Heart left ventricle (tissue), 16 donors: ENCODE measurements at places on chromosomes 1 and 21. TPM values are rescaled to one million over a fixed set of nuclear protein-coding genes. Genes with fewer than 3 reads are reported as not detected.
A peak's percentile ranks its signal among the peaks of the same experiment; 100 is the strongest.

The MTMR11 gene
- total RNA-seq, result 1.9 TPM

DNA sequence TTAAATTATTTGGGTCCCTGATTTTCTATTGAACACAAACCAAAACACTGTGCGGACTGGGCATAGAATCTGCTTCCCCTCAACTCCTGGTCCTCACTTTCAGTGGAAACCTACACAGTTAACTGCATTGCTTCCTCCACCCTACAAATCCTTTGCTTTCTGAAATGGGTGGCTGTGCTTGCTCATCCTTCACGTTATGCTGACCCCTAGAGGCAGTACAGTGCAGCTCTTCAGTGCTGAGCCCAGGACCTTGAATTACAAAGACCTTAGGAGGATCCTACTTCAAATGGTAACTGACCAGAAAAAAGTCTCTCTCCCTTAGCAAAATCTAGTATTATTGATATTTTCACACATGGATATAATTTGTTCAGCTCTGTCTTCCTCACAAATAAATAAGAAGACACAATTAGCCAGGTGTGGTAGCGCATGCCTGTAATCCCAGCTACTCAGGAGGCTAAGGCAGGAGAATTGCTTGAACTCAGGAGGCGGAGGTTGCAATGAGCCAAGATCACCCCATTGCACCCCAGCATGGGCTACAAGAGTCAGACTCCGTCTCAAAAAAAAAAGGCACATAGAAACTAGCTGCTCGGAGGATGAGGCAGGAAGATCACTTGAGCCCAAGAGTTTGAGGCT, 63.4 kb upstream of the L1TD1 start:
- DNase-seq, result peak; percentile 25

- DNase-seq, result no peak
These were observed 436.5 kb upstream of the DAB1 start for GRCh38 chr1:57860325-57860724.

The IL20 gene
- total RNA-seq, result not detected

DNA sequence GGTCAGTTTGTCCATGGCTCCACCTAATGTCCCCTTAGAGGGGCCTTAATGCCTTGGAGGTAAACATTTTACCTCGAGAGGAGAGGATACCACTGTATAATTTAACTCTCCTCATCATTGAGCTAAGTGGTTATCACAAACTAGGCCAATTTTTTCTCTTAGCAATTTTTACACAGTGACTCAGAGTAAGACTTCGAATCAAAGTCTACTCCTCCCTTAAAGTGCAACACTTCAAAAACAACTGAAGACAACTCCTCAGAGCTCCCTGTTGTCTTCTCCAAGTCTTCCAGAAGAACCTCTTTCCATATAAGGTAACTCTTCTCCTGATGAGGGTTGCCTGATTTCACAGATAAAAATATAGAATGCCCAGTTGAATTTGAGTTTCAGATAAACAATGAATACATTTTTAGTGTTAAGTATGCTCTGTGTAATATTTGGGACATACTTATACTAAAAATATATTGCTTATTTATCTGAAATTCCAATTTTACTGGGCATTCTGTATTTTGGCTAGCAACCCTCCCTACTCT, 4.9 kb upstream of the PTGFRN start:
- DNase-seq, result no peak

DNA sequence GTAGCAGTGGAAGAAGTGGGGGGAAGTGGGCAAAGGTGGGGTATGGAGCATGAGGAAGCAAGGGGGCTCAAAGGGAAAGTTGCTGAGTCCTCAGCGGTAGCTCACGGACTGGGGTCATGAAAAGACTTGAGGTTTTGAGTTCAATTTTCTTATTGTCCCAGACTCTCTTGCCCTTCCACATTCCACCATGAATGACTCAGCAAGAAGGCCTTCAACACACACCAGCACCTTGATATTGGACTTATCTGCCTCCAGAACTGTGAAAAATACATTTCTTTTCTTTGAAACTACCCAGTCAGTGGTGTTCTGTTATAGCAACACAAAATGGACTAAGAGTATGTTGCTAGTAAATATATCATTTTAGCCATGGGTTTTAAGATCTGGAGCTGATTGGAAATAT, 17.3 kb upstream of the RHBDL2 start:
- DNase-seq, result no peak

- DNase-seq, result no peak
These were observed 803 bp upstream of the B4GALT2 start for GRCh38 chr1:43978264-43978550.

The MANEAL gene
- total RNA-seq, result 0.63 TPM

- peak; percentile 89 for DNase-seq
These were observed 14.8 kb downstream of the IL6R start for GRCh38 chr1:154419620-154420571.

DNA sequence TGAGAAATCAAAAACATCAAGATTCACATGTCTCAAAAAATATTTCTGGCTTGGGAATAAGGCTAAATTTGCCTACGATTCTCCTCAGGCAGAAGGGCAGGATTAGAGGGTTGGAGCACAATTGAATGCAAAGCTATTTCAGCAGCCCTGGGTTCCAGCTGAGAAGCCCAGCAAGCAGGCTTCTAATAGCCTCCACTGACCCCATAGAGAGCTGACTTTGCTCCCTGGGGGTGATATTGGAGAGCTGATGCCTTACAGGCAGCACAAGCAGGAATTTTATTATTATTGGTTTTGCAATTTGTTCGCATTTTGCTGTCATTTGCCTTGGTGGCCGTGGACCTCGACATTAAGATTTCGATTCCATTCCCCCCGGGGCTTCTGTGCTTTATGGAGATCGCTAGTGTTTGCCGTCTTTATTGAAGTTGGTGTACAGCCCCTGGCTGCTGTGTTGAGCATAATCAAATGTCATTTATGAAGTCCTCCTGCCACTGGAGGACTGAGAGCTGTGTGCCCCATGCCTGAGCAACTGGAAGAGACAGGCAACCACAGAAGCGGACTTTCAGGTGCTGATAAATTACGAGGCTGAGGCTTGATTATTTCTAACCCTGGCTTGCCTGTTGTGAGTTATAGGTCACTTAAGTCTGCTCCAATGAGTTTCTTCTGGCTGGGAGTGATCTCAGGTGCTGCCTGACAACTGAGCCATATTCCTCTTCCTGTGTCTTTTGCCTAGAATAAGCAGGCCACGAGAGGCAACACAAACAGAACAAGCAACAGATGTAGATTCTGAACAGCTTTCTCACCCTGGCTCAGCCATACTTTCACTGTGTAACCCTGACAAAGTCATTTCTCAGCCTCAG, 518.4 kb upstream of the CAMK1G start:
- DNase-seq, result no peak

The HENMT1 gene
- 0.70 TPM for total RNA-seq

- DNase-seq, result no peak
These were observed 2.5 kb downstream of the EIF4G3 start for GRCh38 chr1:21174230-21174629.

The NEK2 gene
- 0.16 TPM for total RNA-seq

The TAS1R3 gene
- total RNA-seq, result 0.38 TPM

DNA sequence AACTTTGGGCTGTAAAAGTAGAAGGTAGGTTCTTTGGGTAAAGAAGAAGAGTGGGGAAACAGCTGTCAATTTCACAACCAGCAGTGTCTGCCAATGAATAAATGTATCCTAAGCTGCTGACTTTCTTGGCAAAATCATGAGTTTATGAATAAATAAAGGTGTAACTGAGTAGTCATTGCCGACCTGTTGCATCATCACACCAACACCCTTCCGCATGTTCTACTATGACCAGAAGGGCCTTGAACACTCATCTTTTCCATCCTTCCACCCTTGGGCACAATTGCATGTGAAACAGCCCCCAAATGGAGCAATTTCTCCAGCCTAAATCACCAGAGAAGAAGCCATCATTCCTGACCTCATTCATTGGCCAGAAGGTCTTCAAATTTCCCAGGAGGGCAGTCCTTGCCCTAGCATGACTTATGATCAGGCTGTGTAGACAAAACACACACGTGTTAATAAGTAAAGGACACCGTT, 31.2 kb upstream of the QSOX1 start:
- DNase-seq, result no peak

DNA sequence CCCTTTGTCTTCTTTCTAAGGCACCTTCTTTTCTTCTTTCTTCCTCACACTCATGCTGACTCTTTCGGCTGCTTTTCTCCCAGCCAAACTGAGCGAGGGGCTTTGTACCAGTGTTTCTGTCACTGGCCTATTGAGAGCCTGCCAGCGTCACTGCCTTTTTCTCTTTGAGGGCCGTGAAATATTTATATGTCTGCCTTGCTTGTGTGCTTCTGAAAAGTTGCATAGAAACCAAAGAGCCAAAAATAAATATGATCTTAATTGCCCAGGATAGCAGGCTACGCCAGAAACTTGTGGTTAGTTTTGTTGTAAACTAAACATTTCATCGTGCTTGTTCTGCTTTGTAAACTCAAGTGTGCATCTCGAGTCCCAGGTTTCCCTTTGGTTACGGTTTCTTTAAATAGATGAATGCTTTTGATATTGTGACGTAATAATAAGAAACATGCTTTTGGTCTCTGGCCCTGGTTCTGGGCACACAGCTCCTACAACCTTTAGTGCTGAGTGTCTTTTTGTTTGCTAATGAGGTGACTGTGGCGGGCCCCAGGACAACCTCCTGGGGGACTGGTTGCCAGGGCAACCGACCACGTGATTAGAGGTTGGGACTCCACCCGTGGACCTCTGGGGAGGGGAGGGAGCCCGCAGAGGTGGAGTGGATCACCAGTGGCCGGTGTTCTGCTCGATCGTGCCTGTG, 10.8 kb downstream of the SLC37A1 start:
- DNase-seq, result peak; percentile 68

GRCh38 chr1:248618878-248619277, 16.0 kb downstream of the OR2T11 start:
- DNase-seq, result peak; percentile 37

The CFHR5 gene
- not detected for total RNA-seq

- DNase-seq, result peak; percentile 69
These were observed 475.6 kb downstream of the LTN1 start for GRCh38 chr21:28516991-28517592.

GRCh38 chr1:115051850-115052249, 22.2 kb downstream of the TSHB start:
- DNase-seq, result no peak

The STK40 gene
- 50.4 TPM for total RNA-seq

The C1orf232 gene
- total RNA-seq, result not detected

- no peak for DNase-seq
These were observed 101.5 kb upstream of the RAB4A start for GRCh38 chr1:229169399-229169798.

The CYP4X1 gene
- 2.6 TPM for total RNA-seq

The APCS gene
- not detected for total RNA-seq

The RIPK4 gene
- total RNA-seq, result 0.07 TPM

- no peak for DNase-seq
These were observed 611 bp upstream of the ZSWIM5 start for GRCh38 chr1:45206808-45207623.

GRCh38 chr1:97647776-97648175, 273.1 kb downstream of the DPYD start:
- no peak for DNase-seq

GRCh38 chr1:85452948-85453347, 12.0 kb downstream of the DDAH1 start:
- no peak for DNase-seq

The KRTAP26-1 gene
- total RNA-seq, result not detected

- DNase-seq, result no peak
These were observed 2.2 kb downstream of the SOX13 start for GRCh38 chr1:204075139-204075521.

DNA sequence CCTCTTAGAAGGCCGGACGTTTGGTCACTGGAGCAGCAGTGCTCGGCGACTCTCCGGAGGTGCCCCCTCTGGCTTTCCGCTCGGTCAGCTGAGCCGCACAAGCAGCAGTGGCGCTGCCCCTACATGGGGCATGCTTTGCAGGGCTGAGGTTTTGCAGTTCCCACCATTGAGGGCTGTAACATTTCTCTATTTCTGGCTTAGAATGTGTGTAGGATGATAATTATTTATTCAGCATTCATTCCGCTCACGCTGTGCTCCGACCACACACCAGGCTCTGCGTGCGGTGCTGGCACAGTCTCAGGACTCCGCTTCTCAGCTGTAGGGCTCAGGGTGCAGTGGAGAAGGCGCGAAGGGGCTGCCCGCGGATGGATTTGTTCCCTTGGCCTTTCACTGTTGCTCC, 119.5 kb downstream of the PCBP3 start:
- DNase-seq, result no peak

- DNase-seq, result no peak
These were observed 1.7 kb upstream of the NENF start for GRCh38 chr1:212430955-212431394.

The CA14 gene
- total RNA-seq, result 16.5 TPM

DNA sequence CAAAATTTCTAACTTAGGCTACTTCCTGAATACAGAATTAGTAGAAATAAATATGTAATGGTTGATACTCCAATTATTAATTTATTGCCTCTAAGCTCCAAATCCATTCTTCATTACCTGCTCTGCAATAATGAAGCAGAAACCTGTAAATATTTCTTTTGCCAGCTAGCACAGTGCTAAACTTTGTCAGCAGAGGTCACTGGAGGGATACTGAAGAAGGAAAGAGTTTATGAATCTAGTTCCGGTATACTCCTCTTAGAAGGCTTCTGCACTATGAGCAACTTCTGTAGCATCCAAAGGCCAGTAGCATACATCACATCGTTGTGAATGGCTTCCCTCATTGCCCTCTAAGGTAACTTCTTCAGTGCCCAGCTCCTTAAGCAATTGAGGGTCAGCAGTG, 81.0 kb upstream of the LHX8 start:
- no peak for DNase-seq

The KPRP gene
- not detected for total RNA-seq

DNA sequence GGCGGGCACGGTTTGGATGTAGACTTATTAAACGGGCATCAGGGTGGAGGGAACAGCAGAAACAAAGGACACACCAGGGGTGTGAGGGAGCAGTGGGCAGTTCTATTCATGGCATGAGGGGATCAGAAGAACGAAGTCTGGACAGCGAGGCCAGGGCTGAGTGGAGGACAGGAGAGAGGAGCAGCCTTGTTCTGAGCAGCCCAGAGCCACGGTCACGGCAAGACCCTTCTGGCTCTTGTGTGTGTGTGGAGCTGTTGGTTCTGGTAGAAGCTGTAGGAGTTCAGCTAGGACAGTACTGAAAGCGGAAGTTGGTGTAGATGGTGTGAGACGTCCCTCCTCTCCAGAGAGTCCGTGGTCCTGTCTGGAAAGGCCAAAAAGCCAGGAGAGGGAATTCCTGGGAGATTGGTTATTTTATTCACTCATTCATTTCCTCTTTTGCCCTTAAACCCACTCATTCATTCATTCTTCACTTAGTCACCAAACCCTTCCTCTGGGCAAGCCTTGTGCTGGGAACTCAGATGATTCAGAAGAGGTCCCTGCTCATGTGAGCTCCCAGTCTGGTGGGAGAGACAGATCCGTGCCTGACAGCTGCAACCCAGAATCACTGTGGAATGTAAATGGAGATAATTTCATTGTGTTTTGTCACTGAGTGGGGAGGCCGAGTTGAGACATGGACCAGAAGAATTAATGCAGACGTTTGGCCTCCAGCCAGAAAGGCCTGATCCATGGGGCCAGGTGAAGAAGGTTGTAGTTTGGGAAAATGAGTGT, 4.1 kb upstream of the ACOT11 start:
- DNase-seq, result no peak

The CFAP126 gene
- total RNA-seq, result not detected

DNA sequence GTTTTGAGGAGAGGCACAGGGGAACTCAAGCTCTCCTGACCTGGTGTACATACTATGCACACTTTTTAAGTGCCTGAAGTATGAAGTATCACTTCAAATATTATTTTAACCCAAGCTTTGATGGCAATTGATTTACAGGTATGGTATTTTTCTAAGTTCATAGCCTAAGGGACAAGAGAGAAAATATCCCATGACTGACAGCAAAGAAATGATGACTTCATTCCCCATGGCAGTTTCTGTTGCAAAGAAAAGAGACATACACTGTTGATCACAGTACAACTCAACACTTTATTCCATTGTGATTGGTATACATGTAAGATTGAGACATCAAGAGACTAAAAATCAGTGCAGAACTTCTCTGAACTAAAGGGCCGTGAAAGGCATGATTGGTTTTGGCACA, 41.8 kb upstream of the BCL10 start:
- no peak for DNase-seq
